ENCODE measurements at places on chromosomes 1 and 21.

- no peak for DNase-seq
Measured at GRCh38 chr1:150804671-150805070, 3.4 kb downstream of the CTSK start.

DNA sequence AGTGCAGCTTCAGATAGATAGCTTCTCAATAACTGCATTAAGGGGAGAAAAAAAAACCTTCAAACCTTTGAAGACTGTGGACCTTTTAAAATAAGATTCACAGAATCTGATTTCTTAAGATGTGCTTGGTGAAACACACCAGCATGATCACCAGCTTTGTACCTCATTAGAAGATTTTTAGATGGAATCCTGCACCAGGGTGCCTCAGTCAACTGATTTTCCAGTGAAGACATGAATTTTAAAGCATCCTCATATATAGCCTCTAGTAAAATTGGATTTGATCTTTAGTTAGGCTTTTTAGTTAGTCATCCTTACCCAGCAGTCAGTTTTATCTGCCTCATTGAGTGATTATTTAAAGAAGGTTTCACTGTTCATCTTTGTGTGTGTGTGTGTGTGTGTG lies 208.6 kb upstream of the DEPDC1 start:
- no peak for DNase-seq

- no peak for DNase-seq
Measured at GRCh38 chr1:116569776-116570357, 959 bp downstream of the CD58 start.

GRCh38 chr1:22815421-22816066 lies 104.9 kb downstream of the EPHB2 start:
- no peak for DNase-seq

DNA sequence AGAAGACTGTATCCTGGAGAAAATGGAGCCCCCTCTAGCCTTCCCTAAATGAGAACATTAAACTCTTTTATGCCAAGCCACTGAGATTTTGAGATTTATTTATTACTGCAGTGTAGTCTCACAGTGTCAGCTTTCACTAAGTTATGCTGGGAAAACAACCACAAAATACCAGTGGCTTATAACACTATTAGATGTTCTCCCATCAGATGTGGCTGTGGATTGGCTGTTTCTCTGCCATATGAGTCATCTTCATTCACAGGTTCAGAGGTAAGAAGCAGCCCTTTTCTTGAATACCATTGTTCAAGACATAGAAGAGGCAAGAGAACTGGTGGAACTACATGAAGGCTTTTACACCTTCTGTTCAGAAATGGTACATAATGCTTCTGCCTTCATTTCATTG lies 32.1 kb upstream of the ST6GALNAC5 start:
- DNase-seq: no peak

Data from esophagus squamous epithelium (tissue), 5 donors.